Hepatic stellate cell (primary cell): ENCODE measurements at places on chromosomes 4 and X.

DNA sequence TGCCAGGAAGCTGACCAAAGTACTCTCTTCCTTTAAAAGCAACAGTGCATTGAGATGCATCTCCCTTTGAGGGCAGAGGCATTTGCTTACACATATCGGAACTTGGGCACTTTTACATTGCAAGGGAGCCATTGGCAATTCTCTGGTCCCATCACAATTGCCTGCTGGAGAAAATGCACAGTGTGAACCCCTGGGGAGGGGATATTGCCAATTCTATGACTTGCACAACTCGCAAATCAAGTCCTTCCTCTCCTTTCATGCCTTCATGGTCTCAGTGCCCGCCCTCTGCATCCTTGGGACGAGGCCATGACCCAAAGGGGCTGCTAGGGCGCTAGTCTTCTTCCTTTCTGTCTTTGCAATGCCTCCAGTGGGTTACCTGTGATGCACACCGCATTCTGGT lies 14.9 kb upstream of the PDZD4 start:
- no peak for DNase-seq

GRCh38 chr4:81494031-81494431 lies 22.3 kb upstream of the RASGEF1B start:
- DNase-seq, result no peak

- no peak for DNase-seq
Observed at GRCh38 chrX:51665981-51666380, 16.6 kb downstream of the CENPVL2 start.

- DNase-seq, result no peak
Observed at GRCh38 chr4:137213372-137214173, 318.7 kb downstream of the PCDH18 start.

DNA sequence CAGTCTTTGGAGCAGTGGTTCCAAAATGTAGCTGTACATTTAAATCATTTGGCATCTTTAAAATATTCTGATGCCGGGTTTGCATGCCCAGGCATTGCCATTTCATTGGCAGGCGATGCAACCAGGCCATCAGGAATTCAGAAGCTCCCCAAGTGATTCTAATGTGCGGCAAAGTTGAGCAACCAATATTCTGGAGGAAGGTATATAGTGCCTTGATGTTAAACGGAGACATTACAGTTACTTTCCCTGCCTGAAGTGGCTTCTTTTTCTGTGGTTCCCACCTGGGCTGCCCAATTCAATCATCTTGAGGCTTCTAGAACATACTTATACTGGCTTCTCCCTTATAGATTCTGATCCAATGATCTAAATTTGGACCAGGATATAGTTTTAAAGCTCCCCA lies 68.7 kb upstream of the PGM2 start:
- no peak for DNase-seq

DNA sequence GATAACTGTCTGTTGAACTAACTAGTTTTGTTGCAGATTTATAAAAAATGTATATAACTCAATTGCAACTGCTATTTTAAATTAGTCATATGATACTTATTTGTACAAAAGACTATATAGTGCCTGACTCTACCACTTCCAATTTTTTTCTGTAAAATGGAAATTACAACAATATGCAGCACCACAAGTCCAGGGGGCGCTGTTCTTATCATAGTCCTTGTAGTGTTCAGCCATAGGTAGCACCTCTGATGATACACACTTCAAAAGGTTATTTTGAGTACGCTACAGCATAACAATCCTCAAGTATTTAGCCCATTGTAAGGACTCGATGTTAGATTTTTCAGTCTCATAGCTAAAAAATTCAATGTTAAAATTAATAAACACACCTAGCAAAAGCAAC lies 174.9 kb downstream of the CORIN start:
- no peak for DNase-seq

DNA sequence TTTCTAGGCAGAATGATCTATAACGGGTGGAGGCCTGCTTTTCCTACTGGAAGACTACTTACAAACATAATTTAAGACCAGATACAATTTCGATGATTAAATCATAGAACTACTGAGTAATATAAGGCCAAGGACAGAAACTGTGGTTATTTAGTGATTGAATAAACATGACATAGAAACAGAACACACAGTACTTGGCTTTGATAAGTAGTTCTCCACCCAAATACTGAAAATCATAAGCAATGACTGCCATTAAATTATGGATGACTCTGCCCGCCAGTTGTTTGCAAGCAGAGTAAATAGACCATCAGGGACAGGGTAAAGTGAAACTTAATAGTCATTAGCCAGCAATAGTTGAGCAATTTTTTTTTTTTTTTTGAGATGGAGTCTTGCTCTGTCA lies 17.2 kb upstream of the SMIM14 start:
- no peak for DNase-seq

- DNase-seq, result no peak
Observed at GRCh38 chr4:176810481-176811249, 17.9 kb upstream of the VEGFC start.

GRCh38 chr4:99248714-99249113 lies 29.7 kb upstream of the ADH6 start:
- DNase-seq, result no peak

DNA sequence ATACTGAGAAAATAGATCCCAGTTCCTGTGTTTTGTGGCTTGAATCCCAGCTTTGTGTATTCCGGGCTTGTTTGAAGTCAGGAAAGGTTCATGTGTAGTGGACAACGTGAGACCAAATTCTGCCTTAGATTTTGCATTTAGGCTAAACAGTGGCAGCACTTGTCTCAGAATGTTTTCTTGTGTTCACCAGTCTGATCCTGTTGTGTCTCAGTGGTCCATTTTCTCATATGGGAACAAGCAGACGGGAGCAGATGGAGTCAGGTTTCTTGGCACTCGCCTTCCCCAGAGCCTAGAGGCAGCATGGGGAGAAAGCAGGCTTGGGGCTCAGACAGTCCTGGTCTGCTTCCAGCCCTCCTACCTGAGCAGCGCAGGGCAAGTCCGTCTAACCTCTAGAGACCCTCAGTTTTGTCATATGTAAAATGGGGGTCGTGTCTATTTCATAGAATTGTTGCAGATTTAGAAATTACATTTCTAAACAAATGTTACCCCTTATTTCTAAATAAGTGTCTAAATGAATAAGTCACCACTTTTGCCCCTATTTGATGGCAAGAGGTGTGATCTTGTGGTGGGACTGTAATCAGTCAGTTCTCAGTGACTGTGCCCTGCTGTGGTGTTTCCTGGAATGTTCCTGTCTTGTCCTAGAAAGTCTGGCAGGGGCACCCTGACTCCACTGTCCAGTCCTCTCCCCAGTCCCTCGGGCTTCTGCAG lies 28.3 kb upstream of the MSANTD1 start:
- no peak for DNase-seq

- DNase-seq, result no peak
Observed at GRCh38 chrX:102845020-102845419, 92.1 kb upstream of the RAB40AL start.

DNA sequence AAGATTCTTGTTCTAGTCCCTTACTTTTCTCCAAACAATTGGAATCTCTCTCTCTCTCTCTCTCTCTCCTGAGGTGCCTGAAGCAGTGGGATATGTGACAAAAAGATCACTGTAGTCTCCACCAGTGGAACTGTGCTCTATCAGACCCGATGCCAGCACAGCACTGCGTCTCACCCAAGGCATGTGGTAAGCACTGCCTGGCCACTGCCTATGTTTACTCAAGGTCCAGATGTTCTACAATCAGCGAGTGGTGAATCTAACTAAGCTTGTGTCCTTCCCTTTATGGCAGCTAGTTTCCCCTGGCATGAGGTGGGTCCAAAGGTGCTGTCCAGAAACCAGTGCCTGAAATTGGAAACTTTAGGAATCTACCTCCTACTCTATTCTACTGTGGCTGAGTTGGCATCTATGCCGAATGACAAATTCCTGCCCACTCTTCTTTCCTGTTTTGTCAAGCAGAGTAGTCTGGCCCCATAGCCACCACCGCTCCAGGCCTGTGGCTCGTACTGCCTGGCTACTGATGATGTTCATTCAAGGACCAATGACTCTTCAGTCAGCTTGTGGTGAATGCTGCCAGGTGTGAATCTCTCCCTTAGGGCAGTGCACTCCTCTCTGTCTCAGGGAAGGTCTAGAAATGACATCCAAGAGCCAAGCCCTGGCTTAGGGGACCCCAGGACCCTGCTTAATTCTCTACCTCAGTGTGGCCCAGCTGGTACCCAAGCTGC lies 416.5 kb downstream of the TEX13C start:
- no peak for DNase-seq

DNA sequence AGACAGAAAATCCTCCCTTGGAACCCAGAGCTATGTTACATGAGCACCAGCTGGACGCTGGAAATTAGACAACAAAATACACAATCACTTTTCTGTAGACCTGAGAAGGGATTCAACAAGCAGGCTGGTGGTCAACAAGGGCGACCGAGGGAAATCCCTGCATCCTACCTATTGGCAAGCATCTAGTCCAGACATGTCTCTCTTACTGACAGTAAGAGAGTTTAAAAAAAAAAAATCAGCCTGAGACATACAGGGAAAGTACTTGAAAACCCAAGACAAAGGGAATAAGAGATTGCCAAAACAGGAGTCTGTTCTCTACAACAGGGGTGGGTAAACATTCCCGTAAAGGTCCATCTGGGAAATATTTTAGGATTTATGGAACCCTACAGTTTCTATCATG lies 108.0 kb downstream of the KDR start:
- DNase-seq, result no peak

GRCh38 chrX:49291615-49292337 lies 11.7 kb upstream of the GAGE10 start:
- peak; percentile 31 for DNase-seq

DNA sequence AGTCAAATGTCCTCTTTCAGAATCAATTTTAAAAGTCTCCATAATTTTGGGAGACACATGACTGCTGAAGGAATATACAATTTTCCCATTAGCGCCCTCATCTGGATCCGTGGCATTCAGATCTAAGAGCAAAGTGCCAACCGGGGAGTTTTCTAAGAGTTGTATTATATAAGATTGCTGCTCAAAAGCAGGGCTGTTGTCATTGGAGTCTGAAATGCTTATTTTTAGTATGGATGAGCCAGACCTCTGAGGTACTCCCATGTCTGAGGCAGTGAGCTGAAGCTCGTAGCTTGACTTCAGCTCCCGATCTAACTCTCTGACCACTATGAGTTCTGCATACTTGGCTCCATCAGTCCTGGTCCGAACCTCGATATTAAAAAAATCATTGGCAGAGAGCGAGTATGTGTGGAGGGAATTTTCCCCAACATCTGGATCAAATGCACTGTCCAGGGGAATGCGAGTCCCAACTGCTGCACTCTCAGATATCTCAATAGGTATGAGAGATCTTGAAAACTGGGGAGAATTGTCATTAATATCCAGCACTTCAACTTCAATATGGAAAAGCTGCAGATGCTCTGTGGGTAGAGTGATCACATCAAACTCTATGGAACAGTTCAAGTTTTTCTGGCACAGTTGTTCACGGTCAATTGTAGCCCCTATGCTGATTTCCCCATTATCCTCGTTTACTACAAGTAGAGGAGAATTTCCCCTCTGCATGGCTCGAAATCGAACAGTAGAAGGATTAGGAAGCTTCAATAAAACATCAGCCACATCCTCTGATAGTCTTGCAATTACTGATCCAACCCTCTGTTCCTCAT lies 917 bp downstream of the PCDH18 start:
- no peak for DNase-seq
